ENCODE measurements at places on chromosomes 11 and 22. TPM values are rescaled to one million over a fixed set of nuclear protein-coding genes. Genes with fewer than 3 reads are reported as not detected.

SPI1 gene
- total RNA-seq = not detected

ST14 gene
- total RNA-seq = 0.17 TPM

MMP20 gene
- not detected for total RNA-seq

TMEM121B gene
- 3.0 TPM for total RNA-seq

Measured in A673 (cell line).